ENCODE measurements at places on chromosomes 12 and 14. TPM values are rescaled to one million over a fixed set of nuclear protein-coding genes. Genes with fewer than 3 reads are reported as not detected.

DNA sequence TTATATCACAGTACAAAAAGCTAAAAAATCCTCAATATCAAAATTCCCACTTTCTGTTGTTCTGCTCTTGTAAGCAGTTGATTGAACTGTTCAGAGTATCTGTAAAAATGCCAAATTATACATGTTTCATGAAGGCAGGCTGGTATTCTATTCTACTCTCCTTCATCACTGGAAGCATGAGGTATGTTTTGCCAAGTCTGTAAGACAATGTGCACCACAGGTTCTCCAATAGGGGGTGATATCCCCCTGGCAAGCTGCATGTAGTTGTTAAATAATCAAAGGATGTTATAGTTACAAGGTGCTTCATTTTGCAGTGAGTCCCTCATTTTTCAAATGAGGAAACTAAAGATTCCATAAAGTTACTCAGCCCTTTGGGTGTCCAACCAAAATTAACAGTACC is 15.1 kb upstream of the NEK9 start:
- no peak for DNase-seq

DNA sequence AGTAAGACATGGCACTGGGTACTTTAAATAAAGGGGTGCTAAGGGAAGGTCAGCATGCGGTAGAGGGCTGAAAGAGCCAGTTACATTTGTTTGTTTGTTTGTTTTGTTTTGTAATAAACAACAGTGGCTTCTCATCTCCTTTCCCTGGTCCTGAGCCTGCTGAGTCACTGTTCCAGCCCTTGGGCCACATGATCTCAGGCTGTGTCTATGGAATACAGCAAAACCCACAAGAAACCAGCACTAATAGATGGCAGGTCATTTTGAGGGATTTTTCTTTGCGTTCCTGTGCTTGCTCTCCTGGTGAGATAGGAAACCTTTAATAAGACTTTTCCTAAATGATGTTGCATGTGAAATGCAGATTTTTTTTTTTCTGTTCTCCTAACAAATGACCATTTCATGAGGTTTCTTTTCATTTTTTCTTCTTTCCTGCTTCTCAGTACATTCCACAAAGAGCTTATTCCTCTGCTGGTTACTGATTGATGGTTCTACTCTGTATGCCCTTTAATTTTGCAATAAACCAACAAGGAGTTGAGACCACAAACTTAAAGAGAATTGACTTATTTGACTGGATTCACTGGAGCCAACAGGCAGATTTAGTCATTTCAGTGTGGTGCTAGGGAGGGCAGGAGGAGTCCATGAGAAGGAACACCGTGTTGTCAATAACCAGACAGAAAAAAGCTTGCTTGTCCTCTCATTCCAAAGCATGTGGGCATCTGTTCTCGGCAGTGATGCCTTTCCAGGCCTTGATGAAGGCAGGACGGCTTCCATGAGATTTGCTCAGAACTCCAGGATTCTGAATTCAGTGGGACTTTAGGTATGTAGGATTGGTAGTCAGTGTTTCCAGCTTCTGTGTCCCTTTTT is 459.2 kb downstream of the RAD51B start:
- no peak for DNase-seq

- no peak for DNase-seq
These were observed 430.9 kb downstream of the ATP23 start for GRCh38 chr12:58372298-58372697.

The TAS2R14 gene
- total RNA-seq = 6.4 TPM

Data from aorta (tissue), 5 donors.